ENCODE measurements at places on chromosomes 7 and 10.

GRCh38 chr10:43574001-43574892 lies at the start of gene ZNF239:
ZNF239 (minus strand) TSS chr10:43574616; CDS start chr10:43558079, 16,537 bp downstream.
- DNase-seq: peak; percentile 56

GRCh38 chr7:159119851-159120539 lies 24.7 kb downstream of the VIPR2 start:
- DNase-seq: no peak

DNA sequence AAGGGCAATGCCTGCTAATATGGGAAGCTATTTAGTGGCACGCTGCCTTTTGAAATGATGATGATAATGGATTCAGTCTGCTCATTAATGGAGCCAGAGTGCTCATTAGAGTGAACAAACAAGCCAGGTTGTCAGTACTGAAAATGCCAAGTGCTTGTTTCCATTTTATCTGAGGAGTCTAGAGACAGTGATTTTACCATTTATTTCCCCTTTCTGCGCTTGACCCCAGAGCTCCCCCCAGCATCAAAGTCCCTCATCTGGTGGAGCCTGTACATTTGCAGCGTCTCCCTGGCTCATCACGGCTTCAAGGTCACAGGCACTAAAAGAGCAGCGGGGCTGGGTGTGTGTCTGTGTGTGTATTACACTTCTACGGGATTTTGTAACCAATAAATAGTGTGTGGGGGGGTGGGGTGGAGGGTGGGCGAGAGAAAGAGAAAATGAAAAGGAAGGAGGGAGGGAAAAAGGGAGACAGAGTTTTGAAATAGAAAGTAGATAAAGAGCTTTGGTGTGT lies 553.8 kb downstream of the TFEC start:
- no peak for DNase-seq

DNA sequence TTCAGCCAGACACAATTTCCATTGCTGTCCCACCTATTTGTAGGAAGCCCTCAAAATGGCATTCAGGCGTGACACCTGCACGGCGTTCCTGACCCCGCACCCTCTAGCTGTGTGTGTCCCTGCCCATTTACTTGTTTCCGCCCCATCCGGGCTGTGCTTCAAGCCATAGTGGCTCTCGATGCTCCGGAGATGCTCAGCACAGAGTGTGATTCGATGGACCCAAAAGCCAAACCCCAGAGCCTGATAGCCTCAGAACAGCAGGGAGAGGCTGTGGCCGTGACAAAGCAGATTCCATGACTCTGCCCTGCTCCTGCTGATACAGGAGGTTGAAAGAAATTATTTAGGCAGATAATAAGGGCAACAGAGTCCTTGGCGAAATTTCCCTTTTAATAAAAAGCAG lies 13.4 kb downstream of the BUD31 start:
- DNase-seq: no peak

GRCh38 chr7:150875791-150876190 lies 23.5 kb downstream of the AOC1 start:
- no peak for DNase-seq

DNA sequence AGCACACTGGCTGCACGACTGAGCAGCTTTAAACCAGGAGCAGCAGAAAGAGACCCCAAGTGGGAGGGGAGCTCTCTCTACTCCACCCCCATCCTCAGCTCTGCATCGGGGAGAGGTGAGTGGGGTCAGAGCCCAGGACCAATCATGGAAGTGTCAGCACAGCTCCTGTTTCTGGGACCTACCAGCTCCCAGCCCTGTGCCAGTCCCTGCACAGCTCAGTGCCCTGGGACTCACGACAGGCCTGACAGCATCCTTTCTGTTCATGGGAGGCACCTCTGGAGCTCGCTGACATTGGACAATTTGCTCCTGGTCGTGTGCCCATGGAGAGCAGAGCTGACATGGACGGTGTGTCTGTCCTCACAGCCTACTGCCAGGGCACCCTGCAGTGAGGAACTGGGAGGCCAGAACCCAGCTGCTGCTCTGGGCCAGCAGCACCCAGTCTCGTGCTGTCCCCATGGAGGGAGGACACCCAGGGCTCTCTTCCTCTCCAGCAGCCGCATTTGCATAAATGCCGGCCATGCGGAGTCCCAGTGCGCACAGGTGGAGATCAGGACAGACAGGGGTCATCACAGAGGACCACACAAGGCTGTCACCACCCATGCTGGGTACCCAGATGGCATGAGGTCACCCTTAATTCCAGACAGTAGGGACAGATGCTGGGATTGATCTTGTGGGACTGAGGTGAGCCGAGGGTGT lies 45.9 kb upstream of the MSMB start:
- DNase-seq: no peak

DNA sequence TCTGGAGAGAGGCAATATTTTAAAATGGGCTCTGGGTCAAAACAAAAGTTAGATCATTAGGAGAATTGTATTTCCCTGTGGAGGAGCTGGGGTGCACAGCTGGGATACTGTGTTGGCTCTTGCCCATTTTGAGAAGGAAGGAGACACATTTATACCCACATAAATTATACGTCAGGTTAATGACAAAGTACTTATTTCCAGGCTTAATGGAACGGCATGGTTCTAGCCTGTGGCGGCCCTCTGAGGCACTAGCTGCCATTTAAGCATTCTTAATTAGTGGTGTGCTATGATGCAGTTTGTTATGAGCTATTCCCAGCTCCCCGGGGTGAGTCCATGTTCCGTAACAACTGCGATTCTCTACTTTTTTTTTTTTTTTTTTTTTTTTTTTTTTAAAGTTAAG lies 193.5 kb downstream of the SEC23IP start:
- no peak for DNase-seq

GRCh38 chr7:16562456-16563220 lies 36.0 kb downstream of the LRRC72 start:
- no peak for DNase-seq

DNA sequence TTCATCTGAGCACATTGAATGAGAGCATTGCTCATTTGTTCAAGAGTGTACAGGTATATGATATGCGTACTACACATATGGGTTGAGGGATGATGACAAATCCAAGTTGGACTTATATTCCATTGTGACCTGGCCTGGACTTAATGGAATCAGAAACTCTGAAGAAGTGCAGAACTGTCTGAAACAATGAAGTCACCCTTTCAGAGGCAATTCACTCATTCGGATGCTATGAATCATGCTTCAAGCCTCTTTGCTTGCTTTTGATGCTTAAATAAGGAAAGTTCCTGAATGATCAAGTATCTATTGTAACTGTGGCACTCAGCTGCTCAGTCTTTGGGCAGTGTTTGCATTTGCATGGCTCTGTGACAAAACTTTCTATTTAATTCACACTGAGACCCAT lies 93.4 kb downstream of the ZNF365 start:
- no peak for DNase-seq

- DNase-seq: no peak
Observed at GRCh38 chr7:64515781-64516180, 47.1 kb downstream of the ZNF680 start.

DNA sequence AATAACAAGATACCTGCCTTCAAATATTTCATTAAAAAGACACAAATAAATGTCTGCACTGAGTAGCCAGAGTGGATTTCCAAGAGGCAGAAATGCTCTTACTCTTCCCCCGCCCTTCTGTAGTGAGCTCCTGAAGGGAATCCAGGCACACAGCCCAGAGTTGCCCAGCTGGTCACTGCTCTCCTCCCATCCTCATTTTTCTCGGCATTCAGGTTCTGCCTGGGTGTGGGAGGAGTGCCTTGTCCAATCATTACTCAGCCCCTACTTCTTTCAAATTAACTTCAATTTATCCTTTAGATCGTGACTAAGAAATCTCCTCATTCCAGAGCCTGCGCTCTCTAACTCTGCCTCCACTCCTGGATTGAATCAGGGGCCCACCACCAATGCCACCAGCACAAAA lies 12.2 kb downstream of the CCDC6 start:
- DNase-seq: no peak

DNA sequence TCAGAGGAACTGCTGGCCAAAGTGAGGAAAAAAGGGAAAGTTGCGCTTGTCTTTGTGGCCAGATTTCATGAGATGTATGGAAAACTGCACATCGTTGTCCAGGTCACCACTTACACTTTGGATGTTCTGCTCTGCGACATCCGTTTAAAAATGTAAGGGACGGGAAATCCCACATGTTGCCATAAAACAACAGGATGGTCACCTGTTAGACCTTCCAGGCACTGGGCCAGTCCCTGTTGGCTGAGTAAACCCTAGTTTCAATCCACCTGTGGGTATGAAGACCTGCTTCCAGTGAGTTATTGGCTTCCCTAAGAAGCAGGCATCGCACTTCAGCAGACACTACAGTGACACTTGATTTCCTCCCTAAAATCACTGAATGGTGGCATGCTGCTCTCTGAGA lies 2.7 kb upstream of the STAMBPL1 start:
- DNase-seq: no peak

DNA sequence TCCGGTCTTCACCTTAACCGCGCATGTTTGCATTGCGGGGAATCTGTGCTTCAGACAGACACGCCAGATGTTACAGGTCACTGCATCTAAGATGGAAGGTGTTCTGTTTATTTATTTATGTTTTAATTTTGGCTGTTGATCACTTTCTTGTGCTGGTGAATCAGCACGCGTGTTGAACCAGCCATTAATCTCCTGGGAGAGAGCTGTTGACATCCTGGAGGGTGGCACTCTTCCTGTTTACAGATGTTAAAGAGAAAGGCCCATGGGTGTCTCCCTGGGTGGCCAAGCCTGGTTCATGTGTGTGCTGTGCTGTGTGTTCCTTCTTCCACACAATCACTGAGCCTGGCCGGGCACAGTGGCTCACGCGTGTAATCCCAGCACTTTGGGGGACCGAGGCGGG lies 355.3 kb downstream of the PAXIP1 start:
- no peak for DNase-seq

DNA sequence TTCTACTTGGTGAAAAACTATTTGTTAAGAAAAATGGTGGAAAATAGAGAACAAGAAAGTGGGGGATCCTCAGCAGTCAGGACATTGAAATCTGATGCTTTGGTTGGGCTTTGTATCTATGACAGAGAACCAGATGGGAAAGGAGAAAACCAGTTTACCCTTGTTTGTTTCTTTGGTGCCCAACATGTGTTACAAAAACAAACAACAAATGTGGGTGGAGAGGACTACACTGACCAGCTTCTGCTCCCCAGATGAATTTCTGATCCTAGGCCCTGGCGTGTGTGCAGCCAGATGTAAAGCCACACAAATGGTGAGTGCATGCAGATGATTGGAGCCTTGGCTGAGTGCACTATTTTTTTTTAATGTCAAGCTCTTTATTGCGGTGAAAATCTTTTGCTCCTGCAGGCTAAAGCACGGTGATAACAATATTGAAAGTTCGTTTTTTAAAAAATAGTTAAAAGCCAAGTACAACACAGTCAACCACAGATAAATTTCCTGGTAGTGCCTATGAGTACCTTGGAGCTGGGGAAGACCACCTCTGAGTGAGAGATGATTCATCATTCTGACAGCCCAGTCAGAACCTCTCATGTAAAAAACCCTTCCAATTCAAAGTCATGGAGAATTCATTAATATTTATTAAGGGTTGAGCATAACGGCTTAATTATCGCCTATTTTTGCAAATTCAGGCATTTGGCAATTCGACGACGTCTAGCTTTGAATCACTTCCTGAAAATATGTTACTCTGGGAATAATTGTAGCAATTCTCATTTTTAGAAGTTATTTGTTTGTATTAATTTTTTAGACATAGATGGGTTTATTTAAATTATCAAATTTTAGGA lies 163.7 kb downstream of the AGMO start:
- no peak for DNase-seq

DNA sequence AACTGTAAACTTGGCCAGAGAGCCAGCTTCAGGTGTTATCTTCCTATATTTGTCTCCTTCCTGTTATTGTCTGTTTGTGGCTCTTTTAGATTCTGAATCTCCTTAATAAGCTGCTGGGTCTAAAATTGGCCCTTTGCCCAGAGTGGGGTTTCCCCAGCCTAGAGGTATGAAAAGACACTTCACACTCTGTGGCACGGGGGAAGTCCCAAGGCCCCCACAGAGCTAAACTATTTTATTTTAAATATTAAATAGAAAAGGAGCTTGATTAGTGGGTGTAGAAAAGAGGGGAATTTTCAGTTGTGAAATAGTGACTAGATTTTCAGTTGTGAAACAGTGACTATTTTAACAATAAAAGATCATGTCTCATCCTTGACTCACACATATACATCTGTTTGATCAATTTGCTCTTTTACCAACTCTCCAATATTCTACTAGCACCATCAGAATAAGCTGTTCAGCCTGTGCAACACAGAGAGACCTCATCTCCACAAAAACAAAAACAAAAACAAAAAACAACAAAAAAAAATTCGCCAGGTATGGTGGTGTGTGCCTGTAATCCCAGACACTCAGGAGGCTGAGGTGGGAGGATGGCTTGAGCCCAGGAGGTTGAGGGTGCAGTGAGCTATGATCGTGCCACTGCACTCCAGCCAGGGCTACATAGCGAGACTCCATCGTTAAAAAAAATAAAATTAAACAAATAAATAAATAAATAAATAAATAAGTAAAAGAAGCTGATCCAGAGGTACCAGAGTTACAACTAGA lies 24.9 kb upstream of the ADO start:
- DNase-seq: peak; percentile 9
